ENCODE measurements at places on chromosomes 12 and 14. TPM values are rescaled to one million over a fixed set of nuclear protein-coding genes. Genes with fewer than 3 reads are reported as not detected.

Gene BEST3
- 1.5 TPM for total RNA-seq

Gene NPAS3
- not detected for total RNA-seq

- no peaks in the 10 kb centered on the region for H3K27me3 ChIP-seq
- no peaks in the 10 kb centered on the region for H3K36me3 ChIP-seq
- no peaks in the 10 kb centered on the region for H3K4me1 ChIP-seq
- DNase-seq = no peak
- no peak overlapping the region for H3K4me3 ChIP-seq
Observed at GRCh38 chr14:77660754-77661153, 44.3 kb upstream of the SPTLC2 start.

- no peak for DNase-seq
- no peak overlapping the region for H3K4me3 ChIP-seq
- H3K36me3 ChIP-seq = no peaks in the 10 kb centered on the region
- H3K27me3 ChIP-seq = no peaks in the 10 kb centered on the region
- H3K27ac ChIP-seq = peak overlapping the region; percentile 82
- H3K4me1 ChIP-seq = peaks cover 18% of the 10 kb centered on the region
Observed at GRCh38 chr14:76919431-76920330, 93.5 kb downstream of the LRRC74A start.

DNA sequence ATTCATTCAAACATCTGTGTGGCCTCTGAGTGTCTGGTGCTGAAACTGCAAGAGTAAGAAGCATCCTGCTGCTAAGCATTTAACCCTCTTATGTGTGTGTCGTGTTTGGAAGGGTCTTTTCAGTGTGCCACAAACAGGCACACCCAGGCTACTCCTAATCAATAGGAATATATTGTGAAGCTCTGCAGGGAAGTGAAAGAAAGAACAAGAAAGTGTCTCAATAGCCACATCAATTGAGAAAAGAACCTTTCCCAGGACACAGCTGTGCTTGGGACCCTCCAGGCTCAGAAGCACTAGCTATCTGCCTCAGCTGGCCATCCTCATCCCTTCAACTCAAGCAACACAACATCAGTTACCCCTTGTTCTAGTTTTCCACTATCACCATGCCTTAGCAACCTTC, 13.4 kb upstream of the KRAS start:
- DNase-seq = no peak
- H3K36me3 ChIP-seq = no peaks in the 10 kb centered on the region
- no peak overlapping the region for H3K27ac ChIP-seq
- no peak overlapping the region for H3K4me3 ChIP-seq
- no peaks in the 10 kb centered on the region for H3K27me3 ChIP-seq

DNA sequence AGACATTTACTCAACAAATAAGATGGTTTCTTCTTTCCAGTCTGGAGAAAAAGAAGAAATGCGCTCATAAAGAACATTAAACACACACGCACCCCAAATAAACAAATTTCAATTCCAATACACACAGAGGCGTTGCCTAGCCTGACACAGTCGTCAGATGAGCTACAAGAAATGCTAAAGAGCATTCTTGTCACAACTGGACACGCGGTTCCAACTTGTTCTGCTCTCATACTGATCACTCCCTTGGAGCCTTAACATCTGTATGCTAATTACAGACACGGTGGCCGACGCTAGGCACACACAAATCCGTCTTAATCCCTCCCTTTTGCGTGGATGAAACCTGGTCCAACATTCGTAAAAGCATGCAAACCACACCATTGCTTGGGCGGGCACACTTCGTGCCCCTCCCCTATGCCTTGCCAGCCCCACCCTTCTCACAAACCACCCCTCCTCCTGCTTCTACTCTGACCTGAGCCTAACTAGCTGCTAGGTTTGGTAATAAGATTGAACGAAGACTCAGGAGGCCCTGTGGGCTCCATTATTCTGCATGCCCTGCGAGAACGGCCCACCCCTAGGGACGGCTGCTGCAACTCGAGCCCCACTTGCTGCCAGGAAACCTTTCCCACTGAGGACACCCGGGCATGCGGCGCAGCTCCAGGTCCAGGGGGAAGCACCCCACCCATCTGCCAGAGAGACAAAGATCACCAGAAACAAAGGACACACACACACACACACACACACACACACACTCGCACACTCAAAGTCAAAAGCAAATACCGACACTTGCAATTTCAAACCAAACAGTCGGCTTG, 1.2 kb downstream of the KCNK10 start:
- no peak overlapping the region for H3K4me3 ChIP-seq
- no peaks in the 10 kb centered on the region for H3K36me3 ChIP-seq
- no peaks in the 10 kb centered on the region for H3K27me3 ChIP-seq
- DNase-seq = no peak

DNA sequence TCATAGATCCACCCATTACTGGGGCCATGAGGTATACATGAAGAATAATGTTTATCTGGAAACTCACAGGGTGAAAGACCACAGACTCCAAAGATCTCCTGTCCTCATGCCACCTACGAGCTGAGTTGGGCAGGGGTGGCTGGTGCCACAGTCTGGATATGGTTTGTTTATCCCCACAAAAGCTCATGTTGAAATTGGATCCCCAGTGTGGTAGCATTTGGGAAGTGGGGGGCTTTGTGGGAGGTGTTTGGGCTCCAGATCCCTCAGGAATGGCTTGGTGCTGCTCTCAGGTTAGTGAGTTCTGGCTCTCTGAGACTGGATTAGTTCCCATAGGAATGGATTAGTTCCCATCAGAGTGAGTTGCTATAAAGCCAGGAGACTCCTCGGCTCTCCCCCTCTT, 192.3 kb upstream of the FSCB start:
- DNase-seq = no peak
- H3K36me3 ChIP-seq = no peaks in the 10 kb centered on the region
- H3K27ac ChIP-seq = no peak overlapping the region
- no peaks in the 10 kb centered on the region for H3K27me3 ChIP-seq
